ENCODE measurements at places on chromosomes 1 and 21. TPM values are rescaled to one million over a fixed set of nuclear protein-coding genes. Genes with fewer than 3 reads are reported as not detected.

The CHI3L2 gene
- total RNA-seq: 0.32 TPM

The AMPD1 gene
- not detected for total RNA-seq

The AGMAT gene
- 8.1 TPM for total RNA-seq

The TMPRSS15 gene
- not detected for total RNA-seq

The NUDT4B gene
- total RNA-seq: 2.4 TPM

The CD46 gene
- total RNA-seq: 70.8 TPM

The CCDC190 gene
- total RNA-seq: not detected

The OR10J1 gene
- total RNA-seq: not detected

The PI4KB gene
- total RNA-seq: 27.3 TPM

The CCDC17 gene
- total RNA-seq: 0.19 TPM

The S100A12 gene
- not detected for total RNA-seq

The CLCA1 gene
- not detected for total RNA-seq

The LCE3D gene
- total RNA-seq: 1.8 TPM

The HOOK1 gene
- 0.31 TPM for total RNA-seq

The RHBDL2 gene
- total RNA-seq: 2.3 TPM

The MYOM3 gene
- 5.6 TPM for total RNA-seq

The AGBL4 gene
- not detected for total RNA-seq

The CFAP141 gene
- not detected for total RNA-seq

The PPP1R8 gene
- total RNA-seq: 36.5 TPM

The STUM gene
- not detected for total RNA-seq
